ENCODE measurements at places on chromosomes 16 and 17.

GRCh38 chr16:86072328-86073102 is 173.6 kb downstream of the IRF8 start:
- peak; percentile 64 for DNase-seq

- no peak for DNase-seq
These were observed 898 bp downstream of the CAPNS2 start for GRCh38 chr16:55567382-55567781.

DNA sequence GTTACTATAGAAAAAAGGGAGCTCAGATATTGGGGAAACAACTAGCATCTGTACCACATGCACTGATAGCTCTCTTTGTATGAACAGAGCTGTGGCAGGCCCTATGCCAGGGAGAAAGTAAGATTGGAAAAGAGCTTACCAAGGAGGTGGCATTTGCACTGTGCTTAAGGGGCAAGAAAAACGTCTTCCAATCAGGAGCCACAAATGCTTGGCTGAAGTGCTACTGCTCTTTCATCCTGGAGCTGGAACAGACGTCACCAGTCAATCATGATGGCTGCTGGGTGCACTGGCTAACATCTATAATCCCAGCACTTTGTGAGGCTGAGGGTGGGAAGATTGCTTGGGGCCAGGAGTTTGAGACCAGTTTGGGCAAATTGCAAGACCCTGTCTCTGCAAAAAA is 218.5 kb downstream of the SEC14L1 start:
- DNase-seq = peak; percentile 13

- no peak for DNase-seq
These were observed 47.2 kb downstream of the MARCHF10 start for GRCh38 chr17:62760945-62761267.

DNA sequence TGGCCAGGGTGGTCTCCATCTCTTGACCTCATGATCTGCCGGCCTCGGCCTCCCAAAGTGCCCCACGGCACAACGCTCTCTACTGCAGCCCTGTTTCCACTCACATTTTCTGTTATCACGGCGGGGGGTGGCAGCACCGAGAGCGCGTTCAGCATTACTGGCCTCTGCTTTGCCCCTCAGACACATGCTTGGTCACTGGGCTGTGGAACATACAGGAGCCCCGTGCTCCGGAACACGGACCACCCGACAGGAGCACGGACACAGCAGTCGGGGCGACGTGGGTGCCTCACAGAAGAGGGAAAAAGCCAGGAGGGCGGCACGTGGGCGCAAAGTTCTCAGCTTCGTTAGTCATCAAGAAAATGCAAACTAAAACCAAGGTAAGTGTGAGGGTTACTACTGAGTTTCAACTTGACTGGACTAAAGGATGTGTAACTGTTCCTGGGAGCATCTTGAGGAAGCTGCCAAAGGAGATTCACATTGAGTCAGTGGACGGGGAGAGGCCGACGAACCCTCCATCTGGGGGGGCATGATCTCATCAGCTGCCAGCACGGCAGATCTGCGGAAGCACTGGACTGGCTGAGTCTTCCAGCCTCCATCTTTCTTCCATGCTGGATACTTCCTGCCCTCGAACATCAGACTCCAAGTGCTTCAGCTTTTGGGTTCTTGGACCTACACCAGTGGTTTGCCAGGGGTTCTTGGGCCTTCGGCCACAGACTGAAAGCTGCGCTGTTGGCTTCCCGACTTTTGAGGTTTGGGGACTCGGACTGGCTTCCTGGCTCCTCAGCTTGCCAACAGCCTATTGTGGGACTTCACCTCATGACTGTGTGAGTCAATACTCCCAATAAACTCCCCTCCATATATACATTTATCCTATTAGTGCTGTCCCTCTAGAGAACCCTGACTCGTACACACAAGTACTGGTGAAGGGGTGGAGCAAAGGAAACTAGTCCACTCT is 106.8 kb downstream of the ZNF778 start:
- no peak for DNase-seq

DNA sequence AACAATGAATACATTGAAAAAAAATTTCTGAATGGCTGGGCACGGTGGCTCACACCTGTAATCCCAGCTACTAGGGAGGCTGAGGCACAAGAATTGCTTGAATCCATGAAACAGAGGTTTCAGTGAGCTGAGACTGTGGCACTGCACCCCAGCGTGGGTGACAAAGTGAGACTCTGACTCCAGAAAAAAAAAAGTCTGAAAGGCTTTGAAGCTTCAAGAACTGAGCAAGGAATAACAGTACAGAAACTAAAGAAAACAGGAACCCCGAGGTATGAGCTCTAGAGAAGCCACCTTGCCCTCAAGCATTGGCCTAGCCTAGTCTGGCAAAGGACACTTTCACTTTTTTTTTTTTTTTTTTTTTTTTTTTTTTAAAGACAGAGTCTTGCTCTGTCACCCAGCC is 45.0 kb downstream of the TEX2 start:
- DNase-seq = no peak

DNA sequence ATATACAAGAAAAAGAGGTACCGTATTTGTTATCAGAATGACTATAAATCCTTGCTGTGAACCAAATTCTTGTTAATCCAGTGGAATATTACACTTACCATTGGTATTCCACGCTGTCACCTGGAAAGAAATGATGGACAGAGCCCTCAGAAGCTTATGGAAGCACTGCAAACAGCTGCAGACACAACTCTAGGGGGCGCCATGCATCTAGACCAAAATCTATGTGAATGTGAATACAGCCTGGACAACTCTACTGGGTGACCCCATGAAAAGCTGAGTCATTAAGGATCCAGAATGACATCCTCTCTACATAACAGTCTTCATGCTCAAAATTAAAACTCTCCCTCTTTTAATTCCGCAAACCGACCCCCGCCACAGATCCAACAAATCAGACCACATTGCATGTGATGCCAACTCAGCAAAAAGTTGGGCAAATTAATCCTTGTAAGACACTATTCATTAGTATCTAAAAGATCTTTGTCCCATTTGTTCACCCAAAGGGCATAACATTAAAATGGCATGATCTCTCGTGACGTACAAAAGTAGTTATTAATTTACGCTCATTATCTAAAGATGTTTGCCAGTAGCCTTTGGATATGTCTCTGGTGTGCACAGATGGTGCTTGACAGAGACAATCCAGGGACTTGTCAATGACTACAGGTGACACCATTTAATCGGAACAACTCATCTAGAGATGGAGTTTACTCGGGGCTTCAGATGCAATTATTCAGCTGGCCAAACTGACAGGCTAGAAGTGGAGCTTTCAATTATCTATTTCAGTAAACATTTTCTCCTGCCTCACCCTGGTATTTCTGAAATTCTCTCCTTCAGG is 552.7 kb upstream of the PSMD7 start:
- DNase-seq = peak; percentile 24
